ENCODE measurements at places on chromosomes 3 and 15. TPM values are rescaled to one million over a fixed set of nuclear protein-coding genes. Genes with fewer than 3 reads are reported as not detected.

GRCh38 chr15:90294601-90295269 lies 29.3 kb downstream of the NGRN start:
- no peak for DNase-seq

DNA sequence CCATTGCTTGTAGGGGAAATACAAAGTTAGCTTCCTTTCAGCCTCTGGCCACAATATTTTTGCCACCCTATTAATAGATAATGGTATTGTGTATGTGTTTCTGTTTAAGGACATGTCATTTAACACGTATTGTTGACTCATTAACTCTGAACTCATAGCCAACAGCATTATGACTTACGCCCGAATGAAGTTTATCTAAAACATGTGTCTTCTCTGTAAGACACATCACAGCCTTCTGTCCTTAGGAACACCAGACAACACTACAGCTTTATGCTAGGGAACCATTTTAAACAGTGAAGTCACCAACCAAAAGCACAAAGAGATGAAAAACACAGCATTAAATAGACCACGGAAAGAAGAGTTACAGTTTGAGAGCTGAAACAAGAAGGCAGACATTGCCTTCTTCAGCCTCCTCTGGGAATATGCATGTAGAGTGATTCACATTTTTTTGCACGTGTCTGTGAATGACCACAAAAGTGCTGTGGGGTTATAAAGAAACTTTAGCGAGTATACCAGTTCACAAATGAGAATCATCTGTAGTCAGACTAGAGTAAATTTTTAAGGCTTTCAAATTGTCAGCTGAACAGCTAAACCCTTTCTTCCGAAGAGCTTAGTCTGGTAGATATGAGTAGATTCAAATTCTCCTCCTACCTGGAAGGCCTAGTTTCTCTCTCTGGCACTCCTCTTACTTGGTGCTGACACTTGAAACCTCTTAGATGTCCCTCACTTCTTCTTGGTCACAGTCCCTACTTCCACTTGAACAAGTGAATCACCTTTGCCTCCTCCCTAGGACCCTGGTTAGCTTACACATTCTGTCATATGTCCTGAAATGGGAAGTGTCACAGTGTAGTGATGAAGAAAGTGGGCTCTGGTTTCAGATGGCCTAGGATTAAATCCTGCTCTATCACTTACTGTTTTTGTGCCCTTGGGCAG lies 32.2 kb downstream of the MCTP2 start:
- no peak for DNase-seq

- no peak for DNase-seq
Measured at GRCh38 chr15:34011481-34011880, 27.5 kb downstream of the AVEN start.

GRCh38 chr15:65792138-65792987 lies at the start of gene DENND4A:
DENND4A (minus strand) TSS chr15:65792293; CDS start chr15:65756450, 35,843 bp downstream.
- DNase-seq: peak; percentile 91

DNA sequence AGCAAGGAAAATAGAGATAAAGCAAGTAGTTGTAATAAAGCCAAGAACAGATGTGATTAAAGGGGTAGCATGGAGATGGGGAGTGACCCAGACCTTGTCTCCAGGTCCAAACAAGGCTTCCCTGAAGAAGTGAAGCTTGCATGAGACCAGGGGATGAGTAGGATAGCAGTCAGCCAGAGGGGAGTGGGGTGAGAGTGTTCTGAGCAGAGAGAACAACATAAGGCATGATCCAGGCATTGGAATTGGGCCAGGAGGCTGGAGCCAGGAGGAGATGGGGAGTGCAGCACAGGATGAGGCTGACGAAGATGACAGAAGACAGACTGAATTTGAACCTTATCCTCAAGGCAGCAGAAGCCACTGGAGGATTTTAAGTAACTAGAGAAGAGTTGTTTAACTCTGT lies 7.2 kb downstream of the TMOD2 start:
- DNase-seq: no peak

GRCh38 chr15:44595246-44595645 lies 58.3 kb downstream of the EIF3J start:
- no peak for DNase-seq

GRCh38 chr3:34884007-34884406 lies 755.3 kb upstream of the ARPP21 start:
- no peak for DNase-seq

GRCh38 chr3:138477801-138478200 lies 43.4 kb downstream of the ESYT3 start:
- DNase-seq: no peak

DNA sequence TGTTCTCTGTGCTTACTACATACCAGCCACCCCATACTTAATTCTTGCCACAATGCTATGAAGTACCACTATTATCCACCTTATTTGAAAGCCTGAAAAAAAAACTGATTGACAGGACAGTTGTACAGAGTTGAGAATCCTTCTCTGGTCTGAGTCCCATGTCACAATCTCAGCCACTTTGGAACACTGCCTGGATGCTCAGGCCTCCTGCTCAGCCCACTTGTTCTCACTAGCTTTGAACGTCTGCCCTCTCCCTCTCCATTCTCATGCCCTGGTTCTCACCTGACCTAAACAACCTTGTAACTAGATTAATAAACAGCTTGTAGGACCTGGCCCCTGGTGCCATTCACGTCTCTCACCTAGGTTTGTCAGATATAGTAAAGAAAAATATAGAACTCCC lies 53.9 kb downstream of the TRIM69 start:
- DNase-seq: no peak

GRCh38 chr15:63530235-63530634 lies 25.8 kb downstream of the USP3 start:
- no peak for DNase-seq

- no peak for DNase-seq
Measured at GRCh38 chr3:2246873-2247648, 148.4 kb downstream of the CNTN4 start.

GRCh38 chr3:178989821-178990220 lies 81.8 kb downstream of the ZMAT3 start:
- no peak for DNase-seq

The TTLL13 gene
- polyA plus RNA-seq: 0.24 TPM

The RPP14 gene
- 13.2 TPM for polyA plus RNA-seq

The ZFYVE19 gene
- polyA plus RNA-seq: 25.6 TPM

The SMCO1 gene
- polyA plus RNA-seq: not detected

The ATG3 gene
- 47.5 TPM for polyA plus RNA-seq

The UBAP1L gene
- polyA plus RNA-seq: 0.96 TPM

The SYNPR gene
- not detected for polyA plus RNA-seq

The ABHD17C gene
- polyA plus RNA-seq: 13.8 TPM
